ENCODE measurements at places on chromosomes 1 and 21.

- no peak for DNase-seq
Observed at GRCh38 chr1:241627453-241628259, 12.5 kb downstream of the CHML start.

DNA sequence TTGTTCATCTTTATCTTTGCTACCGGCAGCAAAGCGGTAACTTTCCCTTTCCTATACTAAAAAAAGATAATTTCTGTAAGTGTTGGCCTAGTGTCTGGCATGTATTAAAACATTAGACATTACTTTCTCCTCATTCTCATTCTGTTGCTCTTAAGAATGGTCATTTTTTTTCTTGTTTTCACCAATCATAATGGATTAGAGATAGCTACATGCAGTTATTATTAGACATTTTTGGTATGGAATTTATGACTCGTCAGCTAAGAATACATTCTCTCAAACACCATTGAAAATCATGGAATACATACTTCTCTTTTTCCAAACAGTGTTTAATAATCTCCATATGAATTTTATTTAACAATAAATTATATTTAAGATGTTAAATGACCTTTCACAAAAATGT, 1154.6 kb downstream of the BRINP3 start:
- no peak for DNase-seq

- DNase-seq: no peak
Observed at GRCh38 chr1:56569661-56570060, 9.7 kb downstream of the PLPP3 start.

DNA sequence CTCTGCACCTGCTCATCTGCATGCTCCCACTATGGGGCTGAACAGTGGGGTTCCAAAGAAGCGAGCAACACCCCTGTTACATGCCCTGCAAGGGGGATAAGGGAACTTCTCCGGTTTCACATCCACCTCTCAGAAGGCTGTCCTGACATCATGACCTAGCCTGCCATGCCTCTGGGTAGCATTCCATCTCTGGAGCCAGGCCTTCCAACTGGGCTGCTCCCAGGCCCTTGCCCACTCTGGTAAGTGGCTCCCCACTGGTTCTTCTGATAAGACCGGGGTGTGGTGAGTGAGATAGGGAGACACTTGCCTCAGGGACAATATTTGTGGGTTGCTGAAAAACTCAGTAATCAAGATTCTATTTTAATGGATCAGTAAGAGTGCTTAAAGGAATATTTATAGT, 57.8 kb downstream of the KCNJ15 start:
- no peak for DNase-seq

GRCh38 chr1:247857985-247858619, 1.1 kb downstream of the TRIM58 start:
- no peak for DNase-seq

DNA sequence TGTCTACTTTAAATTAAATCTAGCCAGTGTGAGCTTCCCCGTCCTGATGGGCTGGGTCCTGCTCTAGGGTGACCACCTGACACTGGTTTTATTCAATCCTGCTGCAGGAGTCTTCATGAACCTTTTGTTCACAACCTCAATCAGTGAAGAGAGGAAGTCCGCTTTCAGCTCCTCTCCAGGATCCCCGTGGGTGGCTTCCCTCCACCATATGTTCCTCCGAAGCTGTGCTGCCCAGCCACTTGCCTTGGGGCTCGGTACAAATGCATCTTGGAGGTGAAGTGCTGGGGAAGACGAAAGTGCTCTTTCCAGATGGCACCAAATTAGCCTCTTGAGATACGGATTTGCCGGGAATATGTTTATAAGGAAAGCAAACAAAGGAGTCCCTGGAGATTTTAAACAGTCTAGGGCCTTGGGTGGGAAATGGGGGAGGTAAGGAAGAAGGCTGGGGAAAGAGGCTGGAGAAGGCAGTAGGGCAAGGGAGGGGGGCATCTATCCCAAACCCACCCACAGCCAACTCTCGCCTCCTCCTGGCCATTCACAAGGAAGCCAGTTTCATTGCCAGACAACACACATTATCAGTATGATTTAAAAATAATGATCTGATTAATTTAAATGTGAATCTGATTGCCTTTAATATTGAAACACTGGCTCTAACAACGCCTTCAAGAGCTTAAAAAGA, 430.8 kb downstream of the DISC1 start:
- DNase-seq: no peak

DNA sequence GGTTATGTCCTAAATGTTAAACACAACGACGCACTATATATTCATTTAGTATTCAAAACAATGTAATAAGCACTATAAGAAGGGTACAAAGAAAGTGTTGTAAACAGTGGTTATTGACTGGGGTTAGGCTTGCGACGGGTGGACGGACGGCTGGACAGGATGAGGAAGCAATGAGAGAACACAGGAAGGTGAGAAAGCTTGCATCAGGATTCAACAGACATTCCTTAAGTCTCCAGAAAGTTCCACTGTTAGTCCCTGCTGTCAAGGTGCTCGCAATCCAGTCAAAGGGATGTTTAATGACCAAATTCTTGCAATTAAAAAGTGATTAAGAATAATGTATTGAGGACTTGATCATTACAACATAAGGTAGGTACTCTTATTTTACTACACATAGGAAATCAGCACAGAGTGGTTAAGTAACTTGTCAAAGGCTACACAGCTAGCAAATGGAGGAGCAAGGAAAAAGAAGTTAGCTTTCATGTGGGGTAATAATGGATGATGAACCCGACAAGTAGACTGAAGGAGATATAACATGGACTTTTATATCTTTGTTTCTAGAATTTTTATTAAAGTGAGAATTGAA, 994 bp upstream of the ACBD6 start:
- no peak for DNase-seq

- DNase-seq: no peak
Observed at GRCh38 chr21:15976807-15977206, 247.0 kb downstream of the USP25 start.

GRCh38 chr1:59317343-59317742, 20.4 kb downstream of the FGGY start:
- no peak for DNase-seq

DNA sequence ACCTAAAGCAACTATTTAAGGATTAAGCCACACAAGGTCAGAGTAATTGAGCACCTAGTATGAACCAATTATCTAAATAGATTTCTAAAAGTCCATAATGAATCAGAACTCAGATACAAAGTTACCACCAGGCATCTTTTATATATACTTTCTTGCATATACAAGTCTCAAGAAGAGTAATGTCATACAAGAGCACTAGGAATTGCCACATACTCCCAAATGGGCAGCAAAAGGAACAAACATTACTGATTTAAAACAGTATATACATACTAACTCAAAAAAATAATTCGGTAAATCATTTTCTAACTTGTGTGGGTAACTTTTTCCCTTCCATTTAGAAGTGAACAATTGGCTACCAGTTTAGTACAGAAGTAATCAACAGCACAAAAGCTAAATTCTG, 22.1 kb downstream of the SERBP1 start:
- DNase-seq: no peak

DNA sequence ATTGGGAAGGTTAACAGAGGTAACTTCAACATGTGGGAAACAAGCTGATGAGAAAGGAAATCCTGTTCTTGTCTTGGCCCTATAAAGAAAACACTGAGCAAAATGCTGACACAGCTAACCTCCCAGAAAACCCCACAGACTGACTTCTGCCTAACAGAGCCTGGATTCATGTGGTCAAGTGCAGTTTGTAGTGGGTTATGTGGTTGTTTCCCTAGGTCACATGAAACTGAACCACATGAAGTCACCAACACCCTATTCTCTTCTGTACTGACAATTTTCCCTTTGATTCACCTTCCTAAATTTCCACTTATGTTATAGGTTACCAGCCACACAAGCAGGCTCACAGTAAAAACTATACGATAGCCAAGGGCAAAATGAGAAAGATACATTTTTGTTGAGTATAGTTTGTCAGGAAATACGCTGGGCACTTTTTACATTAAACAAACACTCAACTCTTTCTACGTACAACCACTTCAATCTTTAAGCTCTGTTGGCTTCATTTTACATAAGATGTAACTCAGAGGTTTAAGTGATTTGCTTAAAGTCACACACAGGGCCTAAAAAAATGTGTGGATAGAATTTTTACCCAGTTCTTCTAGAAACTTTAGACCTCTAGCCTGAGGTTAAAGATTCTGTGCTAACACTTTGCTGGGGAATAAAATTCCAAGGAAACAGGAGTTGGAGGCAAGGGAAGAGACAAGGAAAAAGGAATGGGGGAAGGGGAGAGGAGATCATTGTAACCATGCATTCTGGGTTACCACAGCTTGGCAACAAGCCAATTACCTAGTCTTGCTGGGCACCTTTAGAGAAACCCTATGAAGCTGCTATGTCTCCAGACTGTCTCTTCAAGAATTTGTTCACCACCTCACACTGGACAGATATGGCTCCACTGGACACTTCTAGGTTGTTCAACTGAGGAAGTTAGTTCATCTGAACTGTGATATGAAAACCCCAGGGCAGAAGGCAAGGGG, 601.6 kb upstream of the USP24 start:
- no peak for DNase-seq

DNA sequence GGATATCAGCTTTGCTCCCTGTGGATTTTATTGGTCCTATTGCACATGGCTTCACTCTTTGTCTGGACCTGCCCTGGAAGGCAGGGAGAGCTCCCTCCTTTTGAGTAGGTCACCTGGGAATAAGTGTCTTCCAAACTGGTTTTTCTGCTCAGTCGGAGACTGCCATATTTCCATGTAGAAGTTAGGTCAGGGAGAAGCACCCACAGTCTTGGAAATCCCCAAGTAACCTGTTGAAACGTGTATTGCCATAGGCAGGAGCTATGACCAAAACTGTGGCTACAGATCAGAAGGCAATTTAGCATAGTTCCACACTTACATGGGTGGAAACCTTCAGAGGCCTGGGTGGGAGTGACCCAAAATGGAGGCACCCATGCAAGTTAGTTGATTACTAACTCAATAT, 3.5 kb upstream of the GNG12 start:
- no peak for DNase-seq
